Activated naive CD4-positive, alpha-beta T cell (primary cell): ENCODE measurements at places on chromosomes 7 and 10.
A peak's percentile ranks its signal among the peaks of the same experiment; 100 is the strongest.

GRCh38 chr10:114632869-114633715, 25.0 kb downstream of the ABLIM1 start:
- no peak for DNase-seq

- DNase-seq, result no peak
Observed at GRCh38 chr10:115278294-115278693, 185.1 kb downstream of the ATRNL1 start.

GRCh38 chr10:125000366-125001312, 58.7 kb downstream of the ZRANB1 start:
- no peak for DNase-seq

- DNase-seq, result no peak
Observed at GRCh38 chr7:105926131-105926530, 36.9 kb upstream of the CDHR3 start.

DNA sequence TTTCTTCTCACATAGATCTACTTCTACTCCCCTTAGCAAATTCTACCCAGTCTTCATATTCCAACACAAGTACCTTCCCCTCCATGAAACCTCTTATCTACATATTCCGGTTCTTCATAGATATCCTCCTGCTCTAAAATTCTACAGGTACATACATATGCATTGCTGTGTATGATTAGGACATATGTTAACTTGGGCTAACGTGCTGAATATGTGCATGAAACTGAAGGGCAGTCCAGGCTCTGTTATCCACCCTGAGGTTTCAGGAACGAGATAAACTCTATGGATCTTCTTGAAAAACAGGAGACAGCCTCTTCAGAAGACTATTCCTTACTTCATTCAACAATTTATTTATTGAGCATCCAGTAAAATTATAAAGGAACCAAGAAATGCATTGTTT, 31.5 kb downstream of the TM9SF3 start:
- no peak for DNase-seq

DNA sequence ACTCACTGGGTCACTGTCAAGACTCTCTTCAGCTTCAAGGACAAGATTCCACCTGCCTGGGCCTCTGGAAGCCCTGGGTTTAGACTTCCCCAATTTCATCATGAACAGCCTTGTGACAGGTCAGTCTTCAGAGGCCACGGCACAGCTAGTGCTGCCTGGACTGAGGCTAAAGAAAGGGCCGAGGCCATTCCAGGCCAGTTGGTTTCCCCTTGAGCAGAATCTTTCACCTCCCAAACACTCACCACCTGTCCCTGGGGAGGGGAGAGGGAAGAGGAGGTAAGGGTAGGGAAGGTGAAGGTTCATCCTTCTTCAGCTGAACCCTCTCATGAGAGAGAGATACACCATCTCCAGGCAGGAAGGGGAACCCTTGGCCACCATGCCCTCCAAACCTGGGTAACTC, 24.3 kb downstream of the HSPA12A start:
- no peak for DNase-seq

DNA sequence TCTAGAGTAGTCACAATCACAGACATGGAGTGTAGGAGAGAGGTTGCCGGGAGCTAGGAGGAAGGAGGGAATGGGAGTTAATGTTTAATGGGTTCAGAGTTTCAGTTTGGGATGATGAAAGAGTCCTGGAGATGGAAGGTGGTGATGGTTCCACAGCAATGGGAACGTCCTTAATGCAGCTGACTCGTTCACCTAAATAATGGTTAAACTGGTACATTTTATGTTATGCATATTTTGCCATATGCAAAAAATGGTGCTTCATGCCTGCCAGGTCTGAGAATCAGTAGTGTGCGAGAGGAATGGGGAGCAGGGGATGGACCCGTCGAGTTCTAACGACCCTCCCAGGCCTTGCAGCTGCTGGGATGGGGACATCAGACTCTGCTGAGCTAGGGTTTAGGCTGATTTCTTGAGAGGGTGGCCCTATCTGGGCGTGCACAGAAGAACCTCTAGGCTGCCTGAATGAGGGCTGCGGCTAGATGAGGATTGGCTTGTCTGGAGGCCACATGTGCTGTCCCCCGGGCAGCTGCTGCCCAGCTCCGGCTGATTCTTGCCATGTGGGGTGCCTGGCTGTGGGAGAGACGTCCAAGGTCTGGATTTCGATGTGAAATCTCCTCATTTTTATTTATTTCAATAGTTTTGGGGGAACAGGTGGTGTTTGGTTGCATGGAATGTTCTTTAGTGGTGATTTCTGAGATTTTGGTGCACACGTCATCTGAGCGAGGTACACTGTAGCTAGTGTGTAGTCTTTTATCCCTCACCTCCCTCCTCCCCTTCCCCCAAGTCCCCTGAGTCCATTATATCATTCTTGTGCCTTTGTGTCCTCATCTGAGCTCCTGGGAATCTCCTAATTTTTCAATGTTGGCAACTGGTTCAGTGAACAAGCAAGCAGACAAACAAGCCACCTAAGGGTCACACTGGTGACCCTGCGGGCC, 116.0 kb downstream of the GRK5 start:
- DNase-seq, result no peak

DNA sequence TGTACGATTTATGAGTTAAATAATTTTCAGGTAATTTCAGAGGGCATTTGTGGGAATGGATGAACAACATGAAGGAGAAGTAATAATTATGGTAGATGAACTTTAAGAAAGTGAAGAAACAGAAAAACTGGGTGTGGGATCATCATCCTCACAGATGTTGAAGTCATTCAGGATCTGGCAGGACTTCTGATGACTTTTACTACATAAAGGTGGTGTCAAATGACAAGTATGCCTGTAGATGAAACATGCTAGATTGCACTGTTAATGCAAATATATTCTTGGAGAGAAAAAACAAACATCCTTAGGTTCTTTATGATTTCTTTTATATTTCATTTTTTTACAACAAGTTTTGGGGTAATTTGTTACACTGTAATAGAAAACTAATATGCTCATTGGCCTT, 230.2 kb downstream of the PCLO start:
- DNase-seq, result no peak

DNA sequence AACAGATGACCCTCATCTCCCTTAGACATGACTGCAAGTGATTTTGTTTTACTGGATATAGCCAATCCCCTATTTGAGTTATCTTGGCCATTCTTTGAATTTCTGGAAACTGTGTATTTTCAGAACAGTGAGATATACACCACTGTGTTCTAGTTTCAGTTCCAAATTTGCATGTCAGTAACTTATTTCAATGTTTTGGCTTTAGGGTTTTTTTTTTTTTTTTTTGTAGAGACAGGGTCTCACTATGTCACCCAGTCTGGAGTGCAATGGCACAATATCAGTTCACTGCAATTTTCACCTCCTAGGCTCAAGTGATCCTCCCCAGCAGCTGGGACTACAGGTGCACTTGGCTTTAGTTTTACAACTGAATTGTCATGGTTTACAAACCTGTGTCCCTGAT, 67.2 kb downstream of the ATAD1 start:
- no peak for DNase-seq

- no peak for DNase-seq
Observed at GRCh38 chr7:140990193-140990962, 24.4 kb downstream of the MRPS33 start.

- DNase-seq, result no peak
Observed at GRCh38 chr10:132643709-132644526, 106.3 kb downstream of the INPP5A start.

DNA sequence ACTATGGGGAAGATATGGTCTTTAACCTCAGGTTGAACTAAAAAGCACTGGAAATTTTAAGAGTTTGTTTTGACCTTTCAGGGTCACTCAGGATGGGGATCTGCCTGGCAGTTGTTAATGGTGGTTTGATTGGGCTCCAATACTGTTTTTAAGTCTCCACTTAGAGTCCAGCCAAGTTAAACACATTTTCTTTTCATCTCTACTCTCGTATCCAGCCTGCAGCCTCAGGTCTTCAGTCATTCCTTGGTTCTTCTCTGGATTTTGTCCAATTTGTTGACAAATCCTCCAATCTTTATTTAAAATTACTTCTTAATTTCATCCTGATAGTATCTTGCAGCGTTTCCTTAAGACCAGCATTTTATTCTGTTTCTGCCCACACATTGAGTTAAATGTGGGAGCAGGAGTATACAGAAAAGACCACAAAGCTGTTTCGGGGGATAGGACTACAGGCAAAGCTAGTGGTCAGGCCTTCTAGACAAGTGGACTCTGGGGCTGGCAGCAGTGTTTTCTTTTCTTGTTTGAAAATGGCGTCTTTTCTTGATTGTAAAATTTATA, 133.2 kb upstream of the INHBA start:
- DNase-seq, result no peak

- DNase-seq, result no peak
Observed at GRCh38 chr7:16084370-16084769, 337.0 kb downstream of the CRPPA start.

GRCh38 chr7:41637049-41637448, 65.8 kb downstream of the INHBA start:
- no peak for DNase-seq

DNA sequence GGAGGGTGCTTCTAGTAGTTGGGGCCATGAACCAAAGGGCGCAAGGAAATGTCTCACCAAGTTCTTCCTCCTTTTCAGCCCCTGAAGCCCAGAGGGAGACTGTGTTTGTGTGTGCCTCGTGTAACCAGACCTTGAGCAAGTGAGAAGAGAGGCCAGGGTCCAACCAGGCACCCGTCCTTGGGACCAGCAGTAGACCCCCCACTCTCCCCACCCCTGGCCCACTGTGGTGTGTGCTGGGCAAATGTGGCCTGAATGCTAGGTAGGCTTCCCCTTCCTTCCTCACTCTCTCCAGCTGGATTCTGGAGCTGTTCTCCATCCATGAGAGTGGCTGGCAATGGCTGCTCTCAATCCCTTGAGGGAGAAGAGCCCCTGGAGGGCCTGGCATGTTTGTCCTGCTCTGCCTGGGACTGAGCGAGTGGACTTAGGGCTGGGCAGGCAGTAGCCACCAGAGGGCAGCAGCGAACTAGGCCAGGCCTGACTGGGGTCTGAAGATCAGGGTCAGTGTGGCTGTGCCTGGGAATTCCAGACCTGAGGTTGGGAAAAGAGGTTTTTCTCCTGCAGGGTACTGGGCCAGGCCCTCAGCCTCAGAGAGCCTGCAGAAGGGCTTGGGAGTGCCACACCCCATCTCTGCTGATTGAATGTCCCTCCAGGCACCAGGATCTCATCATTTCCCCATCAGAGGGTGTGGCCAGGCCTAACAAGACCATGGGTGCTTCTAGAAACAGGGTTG, 12.5 kb downstream of the SFRP5 start:
- DNase-seq, result peak; percentile 35

- no peak for DNase-seq
Observed at GRCh38 chr7:152312316-152312715, 123.5 kb downstream of the KMT2C start.

DNA sequence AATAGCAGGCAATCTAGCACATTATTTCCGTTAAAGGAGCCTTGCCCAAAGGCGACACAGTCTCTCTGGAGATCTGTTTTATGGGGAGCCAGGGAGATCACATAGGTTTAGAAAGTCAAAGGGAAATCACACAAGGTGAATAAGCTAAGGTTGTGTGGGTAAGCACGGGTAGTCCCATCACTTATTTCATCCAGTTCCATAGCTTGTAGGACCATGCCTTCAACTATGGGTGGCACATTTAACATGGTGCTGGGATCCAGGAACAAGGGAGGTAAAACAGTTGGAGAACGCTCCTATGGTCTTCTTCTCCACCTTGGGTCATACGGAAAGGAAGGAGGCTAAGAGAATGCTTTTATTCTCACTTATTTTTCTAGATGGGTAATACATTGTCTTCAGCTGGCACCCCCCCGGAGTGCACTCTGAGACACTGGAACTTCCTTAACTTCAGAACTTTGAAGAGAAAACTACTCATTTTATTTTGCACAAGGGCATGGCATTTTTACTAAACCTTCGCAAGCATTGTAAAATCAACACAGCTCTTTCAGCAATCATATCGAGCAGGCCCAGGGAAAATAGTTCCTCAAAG, 435.4 kb downstream of the KIF20B start:
- no peak for DNase-seq

DNA sequence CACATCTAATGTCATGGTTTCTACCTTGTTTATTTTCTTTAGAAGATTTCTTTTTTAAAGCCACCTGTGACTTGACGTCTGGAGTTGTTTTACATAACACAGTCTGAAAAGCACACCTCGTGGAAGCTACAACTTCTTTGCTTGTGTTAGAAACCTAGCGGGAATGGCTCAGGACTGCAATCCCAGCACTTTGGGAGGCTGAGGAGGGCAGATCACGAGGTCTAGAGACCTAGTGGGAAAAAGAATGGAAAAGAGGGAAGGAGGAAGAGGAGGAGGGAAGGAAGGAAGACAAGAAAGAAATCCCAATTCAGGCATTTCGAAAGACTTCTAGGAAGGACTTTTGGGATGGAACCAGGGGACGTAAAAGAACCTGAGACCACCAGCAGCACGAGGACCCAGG, 146.3 kb upstream of the CELF2 start:
- DNase-seq, result no peak

- DNase-seq, result no peak
Observed at GRCh38 chr7:83798489-83798888, 149.6 kb upstream of the SEMA3E start.

DNA sequence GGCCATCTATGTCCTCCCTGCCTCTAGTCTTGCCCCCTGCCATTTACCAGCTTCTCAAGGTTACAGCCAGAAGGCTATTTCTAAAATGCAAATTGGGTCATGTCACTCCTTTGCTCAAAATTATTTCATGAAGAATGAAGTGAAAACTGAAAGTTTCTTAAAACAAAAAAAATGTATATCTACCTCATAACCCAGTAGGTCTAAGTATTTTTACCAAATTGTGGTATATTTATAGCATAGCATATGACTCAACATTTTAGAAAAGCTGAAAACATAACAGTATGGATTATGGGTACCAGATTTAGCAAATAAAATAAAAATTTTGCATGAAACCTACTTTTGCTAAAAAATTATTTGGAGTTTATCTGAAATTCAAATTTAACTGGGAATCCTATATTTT, 78.4 kb downstream of the SLC16A9 start:
- DNase-seq, result no peak
